Fibroblast of lung (primary cell): ENCODE measurements at places on chromosomes 2 and 18. TPM values are rescaled to one million over a fixed set of nuclear protein-coding genes. Genes with fewer than 3 reads are reported as not detected.

The ZNF892 gene
- total RNA-seq, result 6.2 and 7.3 TPM in 2 replicates

The CTLA4 gene
- not detected in 2 replicates for total RNA-seq

The GPBAR1 gene
- under 0.01 TPM in 1 of 2 replicates, not detected in the other for total RNA-seq

The NAGK gene
- total RNA-seq, result 46.5 and 50.4 TPM in 2 replicates

The CD8B2 gene
- not detected in 2 replicates for total RNA-seq

The NFATC1 gene
- total RNA-seq, result 2.6 and 4.3 TPM in 2 replicates

The CAPN14 gene
- total RNA-seq, result under 0.01 and 0.17 TPM in 2 replicates
